HCT116 (cell line): ENCODE measurements at places on chromosomes 5 and 9. TPM values are rescaled to one million over a fixed set of nuclear protein-coding genes. Genes with fewer than 3 reads are reported as not detected.

- no peak for DNase-seq
- no peaks in the 10 kb centered on the region for H3K27me3 ChIP-seq
- peaks cover 11% of the 10 kb centered on the region; the same call in 1 of the 2 replicates for H3K4me1 ChIP-seq
- no peak overlapping the region for H3K27ac ChIP-seq
- H3K36me3 ChIP-seq = no peaks in the 10 kb centered on the region
Observed at GRCh38 chr9:78291240-78291925, 5.5 kb upstream of the PSAT1 start.

GRCh38 chr5:41925555-41925951 is 472 bp downstream of the FBXO4 start:
- H3K36me3 ChIP-seq = no peaks in the 10 kb centered on the region
- H3K4me1 ChIP-seq = peaks cover 3% of the 10 kb centered on the region; the same call in 1 of the 2 replicates
- no peak for DNase-seq
- H3K27me3 ChIP-seq = no peaks in the 10 kb centered on the region
- peak overlapping the region; percentile 73 for H3K27ac ChIP-seq

The TIGD6 gene
- 2.1 TPM for total RNA-seq

DNA sequence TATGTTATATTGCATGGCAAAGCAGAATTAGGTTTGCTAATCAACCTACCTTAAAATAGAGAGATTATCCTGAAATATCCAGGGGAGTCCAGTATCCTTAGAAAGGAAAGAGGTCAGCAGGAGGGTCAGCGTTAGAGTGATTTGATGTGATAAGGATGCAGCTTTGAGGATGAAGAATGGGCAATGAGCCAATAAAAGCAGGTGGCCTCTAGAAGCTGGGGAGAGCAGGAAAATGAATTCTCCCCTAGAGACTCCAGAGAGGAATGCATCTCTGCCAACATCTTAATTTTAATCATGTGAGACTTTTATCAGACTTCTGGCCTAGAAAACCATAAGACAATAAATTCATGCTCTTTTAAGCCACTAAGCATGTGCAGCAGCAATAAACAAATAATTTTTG is 65.7 kb upstream of the SYK start:
- H3K36me3 ChIP-seq = no peaks in the 10 kb centered on the region
- no peak for DNase-seq
- no peak overlapping the region for H3K4me3 ChIP-seq
- H3K4me1 ChIP-seq = no peaks in the 10 kb centered on the region
- H3K27me3 ChIP-seq = peaks cover 16% of the 10 kb centered on the region
- H3K27ac ChIP-seq = no peak overlapping the region

DNA sequence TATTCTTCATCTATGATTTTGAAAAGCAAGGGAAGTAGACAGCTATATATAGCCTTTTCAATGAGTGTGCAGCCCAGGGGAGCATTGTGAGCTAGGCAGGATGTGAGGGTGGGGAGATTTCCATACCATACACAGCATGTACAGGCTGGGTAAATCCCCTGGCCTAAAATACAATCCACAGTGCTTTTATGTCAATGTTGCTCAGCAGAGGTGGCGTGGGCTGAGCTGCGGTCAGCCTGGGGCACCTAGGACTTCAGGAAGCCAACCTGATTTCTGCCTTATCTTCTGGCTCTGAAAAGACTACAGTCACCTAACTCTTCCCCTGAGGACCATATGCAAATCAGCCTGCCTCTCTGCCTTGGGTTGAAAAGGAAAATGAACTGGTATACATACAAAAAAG is 6.3 kb upstream of the GARIN3 start:
- DNase-seq = no peak
- no peaks in the 10 kb centered on the region for H3K36me3 ChIP-seq
- H3K27ac ChIP-seq = no peak overlapping the region
- peaks cover 5% of the 10 kb centered on the region; the same call in 1 of the 2 replicates for H3K27me3 ChIP-seq
- H3K4me1 ChIP-seq = no peaks in the 10 kb centered on the region
- no peak overlapping the region for H3K4me3 ChIP-seq

- H3K4me3 ChIP-seq = no peak within 1 kb of the TSS
- H3K27me3 ChIP-seq = no peaks in the 10 kb centered on the region
- no peak for DNase-seq
- no peaks in the 10 kb centered on the region for H3K4me1 ChIP-seq
- no peaks in the 10 kb centered on the region for H3K36me3 ChIP-seq
Observed at GRCh38 chr9:21482213-21482612, at the start of gene IFNE. Gene IFNE (minus strand): TSS chr9:21482313. CDS start chr9:21481694, 619 bp downstream.

DNA sequence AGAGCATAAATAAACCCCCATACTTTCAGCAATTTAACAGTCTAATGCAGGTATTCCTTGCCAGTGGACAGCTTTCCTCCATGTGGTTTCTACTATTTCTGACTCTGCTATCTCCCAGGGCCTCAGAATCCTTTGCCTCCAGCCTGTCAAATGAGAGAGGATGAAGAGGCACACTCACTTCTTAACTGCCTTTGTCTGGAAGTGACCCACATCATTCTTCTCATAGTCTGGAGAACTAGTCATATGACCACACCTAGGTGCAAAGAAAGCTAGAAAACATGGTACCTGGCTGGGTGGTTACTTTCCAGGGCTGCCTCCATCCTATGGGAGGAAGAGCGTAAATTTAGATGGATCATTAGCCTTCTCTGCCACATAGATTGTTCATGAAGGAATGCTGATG is 22.5 kb downstream of the PALM2AKAP2 start:
- no peak overlapping the region for H3K27ac ChIP-seq
- H3K4me1 ChIP-seq = no peaks in the 10 kb centered on the region
- no peak for DNase-seq
- no peak overlapping the region for H3K4me3 ChIP-seq

The LHX3 gene
- not detected for total RNA-seq

The SLC25A2 gene
- total RNA-seq = 0.42 TPM

DNA sequence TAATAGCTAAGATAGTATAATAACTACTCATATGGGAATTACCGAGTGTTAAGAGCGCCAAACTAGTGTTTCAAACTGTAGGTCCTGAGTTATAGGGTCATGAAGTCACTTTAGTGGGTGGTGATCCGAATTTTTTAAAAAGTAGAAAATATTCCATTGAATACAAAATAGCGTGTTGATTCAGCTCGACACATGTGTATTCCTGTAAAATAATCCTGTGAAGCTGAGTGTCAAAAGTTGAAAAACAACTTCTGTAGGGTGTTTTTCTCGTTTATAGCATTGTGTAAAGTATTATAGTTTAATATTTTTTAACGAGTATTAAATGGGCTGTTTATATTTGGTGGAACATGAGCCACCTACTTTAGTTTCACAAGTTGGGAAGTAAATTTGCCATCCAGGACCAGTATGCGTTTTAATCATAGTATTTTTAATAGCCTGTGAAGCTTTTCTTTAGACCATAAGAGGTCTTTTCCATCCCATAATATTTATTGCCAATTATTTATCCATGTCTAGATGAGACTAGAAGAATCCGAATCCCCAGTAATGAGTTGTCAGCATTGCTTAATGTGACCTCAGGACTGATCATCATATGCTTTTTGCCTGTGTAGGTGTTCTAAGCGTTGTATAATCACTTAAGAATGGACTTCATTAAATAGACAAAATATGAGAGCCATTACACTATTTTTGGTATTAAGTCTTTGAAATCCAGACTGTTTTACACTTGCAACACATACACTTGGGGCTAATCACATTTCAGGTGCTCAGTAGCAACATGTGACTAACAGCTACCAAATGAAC is 84.1 kb downstream of the PTPDC1 start:
- DNase-seq = no peak
- H3K27ac ChIP-seq = no peak overlapping the region
- H3K27me3 ChIP-seq = no peaks in the 10 kb centered on the region
- peaks cover 8% of the 10 kb centered on the region for H3K4me1 ChIP-seq
- H3K36me3 ChIP-seq = peaks cover 2% of the 10 kb centered on the region; the same call in 1 of the 2 replicates
- peak overlapping the region; percentile 74 for H3K4me3 ChIP-seq

The PLEKHG4B gene
- total RNA-seq = 0.02 TPM

The BNC2 gene
- total RNA-seq = 0.37 TPM

The GPX8 gene
- 36.5 TPM for total RNA-seq

The PCDHGA4 gene
- not detected for total RNA-seq

DNA sequence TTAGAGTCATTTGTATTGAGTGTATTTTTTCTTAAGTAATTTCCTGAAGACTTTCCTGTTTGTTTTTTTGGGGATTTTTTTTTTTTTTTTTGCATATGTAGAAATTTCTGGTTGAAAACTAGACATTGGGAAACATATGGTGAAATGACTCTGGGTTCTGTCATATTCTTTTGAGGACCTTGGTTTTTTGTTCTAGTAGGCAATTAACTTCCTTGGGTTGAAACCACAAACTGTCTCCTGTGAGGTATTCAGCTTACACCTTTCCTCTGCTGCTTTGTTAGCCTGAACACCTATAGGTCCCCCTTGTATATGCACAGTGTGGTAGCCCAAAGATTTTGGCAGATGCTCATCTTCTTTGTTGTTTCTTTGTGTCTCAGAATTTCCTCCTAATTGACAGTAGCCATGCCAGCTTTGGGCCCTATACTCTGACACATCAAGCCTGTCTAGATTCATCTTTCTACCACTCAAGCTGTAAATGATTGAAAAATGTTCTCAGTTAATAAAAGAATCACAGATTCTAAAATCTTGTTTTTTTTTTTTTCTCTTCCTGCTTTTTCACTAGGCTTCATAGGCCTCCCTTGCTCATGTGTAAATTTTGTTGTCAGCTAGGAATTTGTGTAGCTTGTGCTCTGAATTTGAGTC is 140.6 kb downstream of the COMMD10 start:
- no peaks in the 10 kb centered on the region for H3K36me3 ChIP-seq
- no peak overlapping the region for H3K4me3 ChIP-seq
- H3K4me1 ChIP-seq = no peaks in the 10 kb centered on the region
- no peaks in the 10 kb centered on the region for H3K27me3 ChIP-seq

GRCh38 chr5:142754031-142754430 is 16.1 kb upstream of the ARHGAP26 start:
- DNase-seq = no peak
- no peaks in the 10 kb centered on the region for H3K27me3 ChIP-seq
- no peak overlapping the region for H3K4me3 ChIP-seq
- no peak overlapping the region for H3K27ac ChIP-seq
- H3K4me1 ChIP-seq = no peaks in the 10 kb centered on the region; the same call in 1 of the 2 replicates
